ENCODE measurements at places on chromosomes 4 and X. TPM values are rescaled to one million over a fixed set of nuclear protein-coding genes. Genes with fewer than 3 reads are reported as not detected.

GRCh38 chr4:140103676-140104075, 50.3 kb downstream of the MAML3 start:
- DNase-seq: no peak

The GPRIN3 gene
- total RNA-seq: 21.8 TPM

DNA sequence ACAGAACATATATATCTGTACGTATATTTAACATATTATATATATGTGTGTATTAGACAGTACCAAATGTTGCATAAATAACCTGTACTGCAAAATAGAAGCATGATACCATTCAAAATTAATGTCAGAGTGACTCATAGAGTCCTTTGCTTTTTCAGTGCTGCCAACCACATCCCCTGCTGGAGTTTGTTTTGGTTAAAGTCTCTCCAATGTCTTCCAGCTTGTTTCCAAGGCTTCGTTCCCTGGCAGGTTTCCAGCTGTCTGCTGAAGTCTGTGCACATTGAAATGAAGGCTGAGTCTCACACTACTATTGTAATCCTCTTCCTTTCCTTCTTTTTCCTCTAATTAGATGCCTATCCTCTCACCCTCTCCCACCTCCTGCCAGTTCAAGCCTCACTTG, 14.9 kb downstream of the NRK start:
- DNase-seq: no peak

DNA sequence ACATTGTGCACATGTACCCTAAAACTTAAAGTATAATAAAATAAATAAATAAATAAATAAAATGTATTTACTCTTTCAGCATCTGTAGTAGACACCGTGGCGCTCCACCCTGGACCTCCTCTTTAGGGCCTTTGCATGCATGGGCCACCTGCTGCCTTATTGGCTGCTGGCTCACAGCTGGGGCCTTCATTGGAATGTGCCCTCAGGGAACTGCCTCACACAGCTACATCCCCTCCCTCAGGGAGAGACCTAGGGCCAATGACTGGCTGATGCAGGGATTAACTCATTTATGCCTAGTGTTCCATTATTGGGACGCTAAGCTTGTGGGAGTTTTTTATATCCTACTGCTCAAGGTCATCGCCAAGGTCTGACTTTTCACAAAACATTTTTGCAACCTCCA, 302.9 kb upstream of the FTHL17 start:
- DNase-seq: no peak

The CSAG3 gene
- total RNA-seq: not detected

Data from upper lobe of left lung (tissue), 6 donors.